Hepatocyte (in vitro differentiated cells): ENCODE measurements at places on chromosomes 1 and 21.

DNA sequence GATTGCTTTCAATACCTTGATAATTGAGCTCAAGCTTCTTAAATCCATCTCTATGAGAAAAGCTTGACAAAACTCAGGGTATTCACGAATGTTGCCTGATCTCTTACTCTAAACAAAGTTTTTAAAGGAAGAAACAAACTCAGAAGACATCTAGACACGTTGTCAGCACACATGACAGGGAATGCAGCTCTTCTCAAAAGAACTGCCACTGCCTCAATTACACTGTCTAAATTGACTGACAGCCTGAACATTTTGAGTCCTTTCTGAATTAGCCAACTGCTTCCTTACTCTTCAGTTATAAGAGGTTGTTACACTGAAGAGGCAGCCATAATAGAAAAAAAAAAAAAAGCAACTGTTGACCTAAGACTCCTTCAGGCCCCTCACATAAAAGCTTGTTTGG lies 1646.7 kb upstream of the B3GALT2 start:
- no peak overlapping the region for H3K27ac ChIP-seq
- DNase-seq, result no peak
- H3K4me3 ChIP-seq, result no peak overlapping the region
- no peaks in the 10 kb centered on the region for H3K36me3 ChIP-seq
- H3K27me3 ChIP-seq, result no peaks in the 10 kb centered on the region

DNA sequence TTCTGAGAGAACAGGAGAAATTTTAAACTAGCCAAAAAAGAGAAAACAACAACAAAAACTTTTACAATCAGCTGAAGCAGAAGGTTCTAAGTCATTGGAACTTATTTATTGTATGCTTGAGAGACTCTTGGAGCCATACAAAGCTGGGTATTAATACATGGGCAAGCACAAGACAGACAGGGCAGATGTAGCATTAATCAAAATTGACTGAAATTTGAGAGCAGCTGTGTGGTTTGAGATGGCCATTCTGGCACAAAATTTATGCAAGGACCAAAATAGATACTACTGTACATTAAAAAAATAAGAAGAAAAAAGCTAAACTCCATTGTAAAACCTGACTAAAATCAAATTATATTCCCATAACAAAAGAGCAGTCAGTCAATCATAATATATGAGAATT lies 892.5 kb downstream of the PLA2G4A start:
- H3K36me3 ChIP-seq, result no peaks in the 10 kb centered on the region
- no peaks in the 10 kb centered on the region for H3K27me3 ChIP-seq
- DNase-seq, result no peak
- no peaks in the 10 kb centered on the region for H3K4me1 ChIP-seq
- no peak overlapping the region for H3K27ac ChIP-seq
- no peak overlapping the region for H3K4me3 ChIP-seq

DNA sequence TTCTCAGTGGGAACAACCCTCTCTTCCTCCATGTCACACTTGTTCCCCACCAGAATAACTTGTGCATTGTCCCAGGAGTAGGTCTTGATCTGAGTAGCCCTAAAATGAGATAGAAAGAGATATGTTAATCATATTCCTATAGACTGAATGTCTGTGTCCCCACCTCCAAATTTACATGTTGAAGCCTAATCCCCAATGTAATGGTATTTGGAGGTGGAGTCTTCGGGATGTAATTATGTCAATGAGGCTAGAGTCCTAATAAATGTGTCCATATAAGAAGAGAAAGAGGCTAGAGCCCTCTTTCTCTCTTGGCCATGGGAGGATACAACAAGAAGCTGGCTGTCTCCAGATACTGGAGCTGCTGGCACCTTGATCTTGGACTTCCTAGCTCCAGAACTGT lies 54.8 kb upstream of the NRDC start:
- H3K4me1 ChIP-seq, result no peaks in the 10 kb centered on the region
- H3K27me3 ChIP-seq, result no peaks in the 10 kb centered on the region
- DNase-seq, result no peak

DNA sequence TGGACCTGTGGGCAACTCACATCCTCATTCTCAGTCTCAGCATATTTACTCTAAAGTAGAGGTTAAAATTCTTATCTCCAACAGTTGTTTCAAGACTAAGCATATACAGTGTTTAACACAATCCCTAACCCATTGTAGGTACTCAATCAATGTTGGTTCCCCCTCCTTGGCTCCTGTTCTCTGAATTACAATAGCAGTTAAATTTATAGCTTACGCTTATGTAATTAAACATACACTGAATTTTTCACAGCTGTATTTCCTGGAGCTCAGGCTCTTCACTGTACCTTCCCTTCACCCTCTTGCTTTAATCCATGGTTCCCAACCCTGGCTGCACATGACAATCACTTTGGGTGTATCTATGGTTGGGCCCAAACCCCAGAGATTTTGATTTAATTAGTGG lies 89.4 kb downstream of the LPAR3 start:
- no peaks in the 10 kb centered on the region for H3K36me3 ChIP-seq
- H3K4me1 ChIP-seq, result no peaks in the 10 kb centered on the region
- H3K4me3 ChIP-seq, result no peak overlapping the region
- H3K27me3 ChIP-seq, result no peaks in the 10 kb centered on the region

GRCh38 chr1:94736549-94736948 lies 83.6 kb upstream of the SLC44A3 start:
- no peaks in the 10 kb centered on the region for H3K36me3 ChIP-seq
- H3K4me1 ChIP-seq, result peaks cover 25% of the 10 kb centered on the region
- H3K27me3 ChIP-seq, result no peaks in the 10 kb centered on the region
- no peak overlapping the region for H3K4me3 ChIP-seq
- no peak for DNase-seq

- H3K4me3 ChIP-seq, result no peak overlapping the region
- no peaks in the 10 kb centered on the region for H3K4me1 ChIP-seq
- DNase-seq, result no peak
- no peaks in the 10 kb centered on the region for H3K36me3 ChIP-seq
These were observed 26.7 kb upstream of the MYSM1 start for GRCh38 chr1:58726581-58726980.
